GM23338 (cell line): ENCODE measurements at places on chromosomes 4 and X. TPM values are rescaled to one million over a fixed set of nuclear protein-coding genes. Genes with fewer than 3 reads are reported as not detected.

The FAM9C gene
- total RNA-seq, result not detected in 2 replicates

The ACOX3 gene
- 14.9 and 17.2 TPM in 2 replicates for total RNA-seq

The BLOC1S4 gene
- total RNA-seq, result 33.7 and 35.2 TPM in 2 replicates

The IGSF1 gene
- total RNA-seq, result 17.6 and 19.5 TPM in 2 replicates

The RASGEF1B gene
- total RNA-seq, result 2.8 and 5.3 TPM in 2 replicates

The GUCY1B1 gene
- 4.3 TPM in 2 replicates for total RNA-seq

The SEC31A gene
- total RNA-seq, result 98.8 and 110 TPM in 2 replicates

The TKTL2 gene
- total RNA-seq, result 0.07 TPM in 1 of 2 replicates, not detected in the other

The SERTM2 gene
- 0.50 and 0.59 TPM in 2 replicates for total RNA-seq

The USP27X gene
- total RNA-seq, result 3.7 and 5.0 TPM in 2 replicates

DNA sequence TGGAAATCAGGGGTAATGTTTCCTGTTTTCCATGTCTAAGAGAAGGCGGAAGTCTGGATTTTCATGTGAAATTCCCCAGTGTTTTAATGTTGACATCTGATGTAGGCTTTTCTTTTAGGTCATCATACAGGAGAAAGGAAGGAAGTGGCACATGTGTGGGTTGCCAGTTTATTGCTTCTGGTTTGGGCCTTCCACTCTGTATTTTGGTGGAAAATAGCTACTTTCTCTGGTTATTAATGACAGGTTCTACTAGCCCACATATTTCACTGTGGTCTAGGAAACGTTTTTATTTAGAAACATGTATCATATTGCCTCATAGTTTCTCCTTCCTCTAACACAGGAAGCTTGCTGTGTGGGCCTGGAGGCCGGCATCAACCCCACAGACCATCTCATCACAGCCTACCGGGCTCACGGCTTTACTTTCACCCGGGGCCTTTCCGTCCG, 7.2 kb downstream of the PDHA1 start:
- DNase-seq, result no peak

DNA sequence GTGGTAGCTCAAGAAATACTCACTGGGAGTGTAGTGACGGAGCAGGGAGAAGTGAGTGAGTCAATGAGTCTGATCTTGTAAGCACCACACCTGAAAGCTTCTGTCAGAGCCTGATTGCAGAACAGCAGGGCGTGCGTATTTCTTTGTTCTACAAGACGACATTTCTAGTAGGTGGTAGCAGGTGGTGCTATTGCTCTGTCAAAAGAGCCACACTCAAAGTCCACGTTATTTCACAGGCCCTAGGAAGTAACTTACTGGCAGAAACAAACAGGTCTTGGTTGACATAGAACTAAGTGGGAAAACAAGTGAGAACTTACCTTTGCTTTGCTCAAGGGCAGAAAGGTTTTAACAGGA, 46.4 kb upstream of the SPRY1 start:
- peak; percentile 79 for DNase-seq

- DNase-seq, result peak; percentile 19
These were observed 243.8 kb upstream of the HHIP start for GRCh38 chr4:144402176-144402575.

GRCh38 chrX:69543572-69543971, 39.4 kb downstream of the NALF2 start:
- DNase-seq, result no peak

DNA sequence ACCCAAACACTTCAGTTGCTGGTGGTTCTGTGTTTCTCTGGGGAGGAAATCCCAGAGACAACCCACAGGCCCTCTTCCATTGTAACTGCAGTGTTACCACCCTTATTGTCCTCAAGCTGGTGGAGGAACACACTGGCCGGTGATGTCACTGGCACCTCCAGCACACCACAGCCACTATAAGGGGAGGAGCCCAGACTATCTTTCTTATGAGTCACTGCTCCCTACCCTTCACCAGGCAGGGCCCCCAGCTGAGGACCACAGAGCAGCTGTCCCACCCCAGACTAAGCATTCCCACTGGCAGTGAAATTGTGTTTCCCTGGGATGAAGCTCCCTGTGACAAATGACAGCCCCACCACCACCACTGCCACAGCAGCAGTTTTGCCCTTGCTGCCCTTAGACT, 171.8 kb upstream of the FGF16 start:
- no peak for DNase-seq

- no peak for DNase-seq
These were observed 47.7 kb downstream of the DDX60L start for GRCh38 chr4:168432419-168433146.

- DNase-seq, result no peak
These were observed 212.7 kb downstream of the SH3BGRL start for GRCh38 chrX:81414630-81415029.

DNA sequence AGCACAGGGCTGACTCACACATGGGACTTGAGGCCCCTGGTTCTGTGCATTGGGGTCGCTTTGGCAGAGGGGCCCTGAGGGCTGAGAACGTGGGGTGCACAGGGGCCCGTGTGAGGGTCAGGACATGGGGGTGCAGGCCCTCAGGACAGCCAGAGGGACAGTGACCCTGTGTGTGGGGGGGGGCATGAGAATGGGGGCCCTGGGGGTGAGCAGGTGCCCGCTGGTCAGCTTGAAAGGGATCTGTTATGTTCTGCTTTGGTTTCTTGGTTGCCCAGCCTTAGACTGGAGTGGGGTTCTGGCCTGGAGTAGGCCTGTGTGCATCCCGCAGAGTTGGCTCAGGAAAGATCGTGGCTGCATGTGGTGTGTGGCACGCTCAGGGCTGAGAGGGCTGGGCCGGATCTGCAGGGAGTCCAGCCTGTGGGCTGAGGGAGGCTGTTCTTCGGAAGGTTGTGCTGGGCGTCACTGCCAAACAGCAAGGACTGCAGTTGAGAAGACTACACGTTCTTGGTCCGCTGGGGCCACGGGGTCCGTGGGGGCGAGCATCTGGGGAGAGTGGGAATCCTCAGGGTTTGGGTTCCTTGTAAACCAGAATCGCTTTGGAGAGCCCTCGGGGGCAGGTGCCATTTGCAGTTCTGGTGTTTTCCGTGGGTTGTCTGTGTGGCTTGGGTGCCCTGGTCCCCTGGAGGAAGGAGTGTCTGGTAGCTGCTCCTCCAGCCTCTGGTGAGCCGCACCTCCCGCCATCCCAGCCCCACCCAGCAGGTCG, 15.2 kb upstream of the UVSSA start:
- DNase-seq, result no peak

- DNase-seq, result no peak
These were observed 54.4 kb downstream of the IRF2 start for GRCh38 chr4:184419976-184420375.

GRCh38 chrX:54007682-54008081, 36.6 kb downstream of the PHF8 start:
- no peak for DNase-seq

GRCh38 chr4:38130884-38131283, 170.7 kb downstream of the PTTG2 start:
- DNase-seq, result no peak

- DNase-seq, result no peak
These were observed 12.3 kb downstream of the CLDN2 start for GRCh38 chrX:106932492-106932923.

DNA sequence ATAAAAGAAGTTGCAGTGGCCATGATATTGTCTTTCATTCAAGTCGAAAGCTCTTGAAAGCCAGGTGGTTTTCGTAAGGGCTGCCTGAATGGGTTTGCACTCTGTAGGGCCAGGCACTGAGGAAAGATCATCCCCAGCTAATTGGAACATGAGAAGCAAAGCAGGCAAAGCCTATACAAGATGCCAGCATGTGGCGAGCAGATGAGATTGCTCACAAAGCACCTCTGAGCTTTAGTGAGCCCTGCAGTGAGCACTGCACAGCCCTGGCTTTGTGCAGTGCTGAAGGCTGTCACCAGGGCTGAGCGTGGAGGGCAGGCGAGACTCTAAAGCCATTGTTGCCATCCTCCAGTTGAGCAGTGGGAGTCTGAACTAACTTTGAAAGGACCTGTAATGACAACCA, 53.8 kb downstream of the HADH start:
- peak; percentile 16 for DNase-seq

DNA sequence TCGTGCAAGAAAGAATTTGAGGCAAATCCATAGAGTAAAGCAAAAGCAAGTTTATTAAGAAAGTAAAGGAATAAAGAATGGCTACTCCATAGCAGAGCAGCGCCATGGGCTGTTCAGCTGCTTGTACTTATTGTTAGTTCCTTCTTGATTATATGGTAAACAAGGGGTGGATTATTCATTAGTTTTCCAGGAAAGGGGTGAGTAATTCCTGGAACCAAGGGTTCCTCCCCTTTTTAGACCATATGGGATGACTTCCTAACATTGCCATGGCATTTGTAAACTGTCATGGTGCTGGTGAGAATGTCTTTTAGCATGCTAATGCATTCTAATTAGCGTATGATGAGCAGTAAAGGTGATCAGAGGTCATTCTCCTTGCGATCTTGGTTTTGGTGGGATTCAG, 23.5 kb upstream of the CEP135 start:
- peak; percentile 48 for DNase-seq

- peak; percentile 58 for DNase-seq
These were observed 18.7 kb downstream of the RASGEF1B start for GRCh38 chr4:81453024-81453423.

GRCh38 chr4:119014658-119015057, 121.0 kb upstream of the MYOZ2 start:
- no peak for DNase-seq

DNA sequence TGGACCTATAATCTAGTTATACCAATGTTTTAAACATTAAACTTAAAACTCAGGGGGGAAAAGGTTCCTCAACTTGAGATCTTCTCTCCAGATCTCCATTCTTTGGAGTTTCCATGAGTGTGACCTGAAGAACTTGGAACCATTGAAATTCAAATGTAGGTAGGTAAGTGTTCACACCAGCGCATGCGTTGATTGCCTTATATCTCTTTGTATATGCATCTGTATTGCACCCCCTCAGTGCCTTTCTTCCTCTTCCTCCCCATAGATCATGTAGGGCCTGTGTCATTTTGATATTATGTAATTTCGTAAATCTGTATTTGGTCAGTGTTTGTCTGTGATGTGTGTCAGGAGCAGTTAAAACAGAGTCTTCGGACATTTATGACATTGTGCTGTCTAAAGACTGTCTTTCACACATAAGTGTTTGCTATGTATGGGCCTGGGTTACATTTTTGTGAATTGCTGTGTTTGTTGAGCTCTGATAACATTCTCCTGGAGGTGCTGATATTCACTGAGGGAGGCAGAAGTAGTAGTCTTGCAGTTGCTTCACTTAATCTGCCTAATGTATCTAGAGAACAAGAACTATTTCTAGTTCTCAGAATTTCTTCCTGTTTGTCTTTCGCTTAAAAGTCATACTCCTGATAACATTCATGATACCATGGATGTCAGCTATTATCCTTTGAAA, 126.3 kb downstream of the RAP1GDS1 start:
- no peak for DNase-seq

- no peak for DNase-seq
These were observed 76.3 kb downstream of the PTTG2 start for GRCh38 chr4:38036548-38036947.

- no peak for DNase-seq
These were observed 297.6 kb downstream of the IL15 start for GRCh38 chr4:141933978-141934377.

DNA sequence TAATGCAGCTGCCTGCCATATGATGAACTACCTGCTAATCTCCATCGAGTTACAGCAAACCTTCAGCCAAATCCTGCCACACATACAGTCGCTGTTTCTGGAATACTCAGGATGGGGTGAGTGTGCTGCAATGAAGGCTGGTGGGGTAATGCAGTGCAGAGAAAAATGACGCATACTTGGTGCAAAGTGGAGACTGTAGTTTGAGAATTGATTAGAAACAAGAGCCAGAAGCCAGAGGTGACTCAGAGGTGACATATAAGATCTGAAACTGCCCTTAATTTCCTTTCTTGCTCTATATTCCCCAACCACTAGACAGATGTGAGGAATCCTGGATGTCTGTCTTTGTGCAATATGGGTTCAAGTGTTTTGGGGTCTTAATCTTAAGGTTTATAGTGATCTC, 22.0 kb downstream of the C4orf54 start:
- no peak for DNase-seq

DNA sequence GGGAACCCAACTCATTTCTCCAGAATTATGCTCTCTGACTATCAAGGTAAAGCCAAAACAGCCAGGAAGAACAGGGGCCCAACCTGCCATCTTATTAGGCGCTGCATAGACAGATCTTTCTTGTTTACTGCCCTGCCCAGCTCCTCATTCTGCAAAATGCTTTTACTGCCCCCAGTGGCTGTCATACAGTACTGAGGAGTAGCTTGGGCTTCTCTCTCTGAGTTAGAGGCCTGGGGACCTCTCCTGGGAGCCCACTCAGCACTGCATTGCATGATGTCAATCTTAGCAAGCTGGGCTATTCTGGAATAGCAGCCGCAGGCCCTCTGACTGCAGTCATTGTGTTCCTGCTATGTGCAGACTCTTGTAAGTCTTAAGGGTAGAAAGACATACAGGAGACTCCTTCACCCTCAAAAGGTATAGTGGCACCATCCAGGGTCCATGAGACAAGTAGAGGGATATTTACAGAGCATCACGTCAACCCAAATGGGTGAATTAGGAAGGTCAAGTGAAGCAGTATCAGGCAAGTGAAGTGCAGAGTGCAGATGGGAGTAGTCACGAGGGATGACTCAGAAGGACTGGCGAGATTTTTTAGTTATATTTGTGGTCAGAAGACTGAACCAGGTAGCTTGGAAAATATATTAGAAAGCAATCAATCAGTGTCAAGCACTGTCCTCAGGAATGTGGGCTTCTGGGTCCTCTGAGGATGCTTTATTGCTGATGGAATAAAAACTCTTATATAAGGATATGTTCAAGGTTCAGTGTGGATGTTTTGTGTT, 294.1 kb upstream of the SFRP2 start:
- peak; percentile 83 for DNase-seq

DNA sequence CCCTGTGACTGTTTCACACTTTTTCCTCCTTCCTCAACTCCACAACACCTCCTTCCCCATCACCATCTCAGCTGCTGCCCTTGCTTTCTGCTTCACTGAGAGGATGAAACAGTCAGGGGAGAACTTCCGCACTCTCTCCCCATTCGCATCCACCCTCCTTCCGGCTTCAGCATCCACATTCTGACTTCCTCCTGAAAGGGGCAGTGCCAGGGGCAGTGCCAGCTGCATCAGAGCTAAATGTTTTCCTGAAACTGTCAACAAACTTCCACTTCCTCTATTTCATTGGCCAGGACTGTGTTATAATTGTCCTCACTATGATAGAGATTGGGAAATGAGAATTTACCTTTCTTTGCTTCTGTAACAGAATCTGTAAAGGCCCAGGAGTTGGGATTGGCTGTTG, 18.2 kb upstream of the RASL11B start:
- DNase-seq, result no peak
